Activated CD4-positive, alpha-beta T cell treated with anti-CD3 and anti-CD28 coated beads for 36 hours (primary cell): ENCODE measurements at places on chromosomes 1 and 21.
A peak's percentile ranks its signal among the peaks of the same experiment; 100 is the strongest.

GRCh38 chr1:64535938-64536835, 66.3 kb downstream of the CACHD1 start:
- DNase-seq: no peak

DNA sequence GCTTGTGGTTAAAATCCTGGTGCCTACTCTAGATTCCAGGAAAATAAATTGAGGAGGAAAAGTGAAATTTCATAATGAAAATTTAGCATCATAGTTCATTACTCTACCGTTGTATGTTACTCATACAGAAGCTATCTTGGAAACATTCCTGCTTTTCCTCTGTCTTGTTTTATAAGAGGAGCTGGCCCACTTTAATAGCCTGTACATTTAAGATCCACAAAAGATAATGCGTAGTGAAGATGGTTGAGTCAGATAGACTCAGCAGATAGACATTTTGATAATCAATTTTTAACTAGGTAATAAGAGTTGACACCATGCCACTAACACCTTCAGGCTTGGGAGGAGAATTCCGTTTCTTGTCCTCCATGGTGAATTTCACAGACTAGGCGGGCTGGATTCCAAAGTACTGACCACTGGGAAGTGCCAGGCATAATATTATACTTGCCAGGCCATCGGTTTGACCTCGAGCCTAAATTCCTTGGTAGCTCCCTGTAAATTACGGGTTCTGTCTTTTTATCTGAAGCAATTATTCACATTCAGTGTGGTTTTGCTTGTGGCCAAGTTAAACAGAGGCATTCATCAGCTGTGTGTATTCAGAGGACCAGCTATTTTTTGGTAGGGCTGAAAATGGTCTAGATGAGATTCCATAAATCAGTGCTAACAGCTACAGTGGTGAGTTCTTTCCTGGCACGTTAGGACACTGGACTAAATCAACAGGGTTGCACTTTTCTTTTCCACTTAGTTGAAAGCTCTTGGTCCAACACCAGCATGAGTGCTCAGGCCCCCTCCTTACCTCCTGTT, 111.9 kb upstream of the KAZN start:
- DNase-seq: no peak

DNA sequence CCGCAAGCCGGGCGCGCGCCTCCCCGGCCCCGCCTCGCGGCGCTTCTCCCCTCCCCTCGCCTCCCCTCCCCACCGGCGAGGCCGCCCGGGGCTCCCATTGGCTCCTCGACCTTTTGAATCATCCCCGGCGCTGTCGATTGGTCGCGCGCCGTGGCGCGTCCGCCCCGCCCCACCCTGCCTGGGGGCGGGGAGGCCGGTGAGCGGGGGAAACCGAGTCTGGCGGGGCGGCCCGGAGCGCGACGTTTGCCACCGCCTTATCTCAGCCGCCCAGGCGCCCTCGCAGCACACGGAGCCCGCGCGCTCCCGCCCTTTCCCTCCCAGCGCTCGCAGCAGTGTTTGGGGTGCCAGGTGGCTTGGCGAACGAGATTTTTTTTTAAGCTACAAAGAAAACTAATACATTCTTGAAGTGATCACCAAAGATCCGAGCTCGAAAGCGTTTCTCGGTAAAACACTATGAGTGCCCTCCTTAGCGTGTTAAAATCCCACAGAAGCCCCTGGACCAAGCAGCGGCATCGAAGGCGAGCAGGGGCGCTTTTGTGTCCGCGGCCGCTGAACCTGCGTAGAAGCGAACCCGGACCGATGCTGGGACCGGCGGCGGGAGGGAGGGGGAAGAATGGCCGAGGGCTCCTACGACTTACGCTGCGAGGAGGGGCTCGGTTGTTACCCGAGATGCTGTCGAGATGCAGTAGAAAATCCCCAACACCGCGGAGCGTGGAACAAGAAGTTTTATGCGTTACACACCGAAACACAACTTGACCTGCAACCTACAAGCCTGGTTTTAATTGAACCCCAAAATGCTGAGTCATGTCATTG, 436 bp upstream of the LBR start:
- peak; percentile 95 for DNase-seq

DNA sequence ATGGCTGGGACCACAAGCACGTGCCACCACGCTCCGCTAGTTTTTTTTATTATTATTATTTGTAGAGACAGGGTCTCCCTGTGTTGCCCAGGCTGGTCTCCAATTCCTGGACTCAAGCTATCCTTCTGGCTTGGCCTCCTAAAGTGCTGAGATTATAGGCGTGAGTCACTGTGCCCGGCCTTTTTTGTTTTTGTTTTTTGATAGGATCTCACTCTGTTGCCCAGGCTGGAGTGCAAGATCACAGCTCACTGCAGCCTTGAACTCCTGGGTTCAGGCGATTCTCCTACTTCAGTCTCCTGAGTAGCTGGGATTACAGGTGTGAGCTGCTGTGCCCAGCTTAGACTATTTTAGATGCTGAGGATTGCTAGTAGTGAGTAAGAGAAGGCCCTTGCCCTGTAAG, 11.8 kb upstream of the RNF11 start:
- no peak for DNase-seq

DNA sequence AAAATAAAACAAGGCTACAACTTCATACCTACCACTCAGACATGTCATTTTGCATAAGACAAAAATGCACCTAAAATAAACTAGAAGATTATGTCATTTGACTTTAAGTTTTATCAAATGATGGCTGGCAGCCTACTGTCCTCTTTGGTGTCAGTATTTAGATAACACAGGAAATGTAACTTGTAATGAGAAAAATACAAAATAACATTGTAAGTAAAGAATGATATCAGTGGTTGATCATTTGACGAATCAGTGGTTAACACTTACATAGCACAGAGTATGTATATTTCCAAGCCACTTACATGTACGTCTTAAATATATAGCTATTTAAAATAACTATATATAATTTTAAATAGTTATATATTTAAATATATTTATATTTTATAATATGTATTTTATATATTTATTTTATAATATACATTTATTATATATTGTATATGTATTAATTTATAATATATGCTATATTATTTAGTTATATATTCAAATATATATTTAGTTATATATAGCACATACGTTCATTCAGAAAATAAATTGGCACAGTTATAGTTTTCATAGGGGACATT, 44.1 kb downstream of the ZNF678 start:
- DNase-seq: no peak

DNA sequence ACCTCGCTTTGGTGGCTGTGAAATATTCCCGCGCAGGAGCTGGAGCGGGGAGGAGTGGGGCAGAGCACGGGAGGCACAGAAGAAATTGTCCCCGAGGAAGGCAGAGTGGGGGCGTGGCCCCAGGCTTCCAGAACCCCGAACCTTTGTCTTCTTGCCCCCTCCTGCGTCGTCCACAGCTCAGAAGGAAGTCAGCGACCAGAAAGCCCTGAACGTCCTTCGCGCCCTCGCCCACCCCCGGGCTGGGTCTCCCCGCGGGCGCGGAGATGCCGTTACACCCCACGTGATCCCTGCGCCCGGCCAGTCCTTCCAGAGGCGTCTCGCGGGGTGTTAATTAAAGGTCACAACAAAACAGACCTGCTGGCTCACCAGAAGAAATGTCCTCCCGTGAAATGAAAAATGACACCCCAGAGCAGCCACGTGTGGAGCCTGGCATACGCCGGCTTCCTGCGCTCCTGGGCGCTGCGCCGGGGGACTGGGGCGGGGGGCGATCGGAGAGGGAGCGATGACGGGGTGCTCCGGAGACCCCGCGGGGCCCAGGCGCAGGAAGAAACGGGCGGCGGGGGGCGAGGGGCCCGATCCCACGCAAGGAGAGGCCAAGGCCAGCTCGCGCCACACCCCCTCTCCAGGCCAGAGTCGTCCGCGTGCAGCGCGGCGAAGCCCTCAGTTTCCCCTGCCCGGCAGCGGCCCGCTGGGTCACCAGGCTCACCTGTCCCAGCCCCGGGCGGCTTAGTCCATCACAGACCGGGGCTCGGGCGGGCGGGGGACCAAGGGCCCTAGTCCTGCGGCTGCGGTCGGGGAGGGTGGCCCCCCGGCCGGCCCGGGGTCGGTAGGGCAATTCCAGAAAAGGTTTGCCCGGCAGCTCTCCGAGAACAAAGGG, 995 bp upstream of the KIF26B start:
- DNase-seq: peak; percentile 25

- DNase-seq: no peak
These were observed 4.9 kb upstream of the AKR1A1 start for GRCh38 chr1:45545553-45546310.

DNA sequence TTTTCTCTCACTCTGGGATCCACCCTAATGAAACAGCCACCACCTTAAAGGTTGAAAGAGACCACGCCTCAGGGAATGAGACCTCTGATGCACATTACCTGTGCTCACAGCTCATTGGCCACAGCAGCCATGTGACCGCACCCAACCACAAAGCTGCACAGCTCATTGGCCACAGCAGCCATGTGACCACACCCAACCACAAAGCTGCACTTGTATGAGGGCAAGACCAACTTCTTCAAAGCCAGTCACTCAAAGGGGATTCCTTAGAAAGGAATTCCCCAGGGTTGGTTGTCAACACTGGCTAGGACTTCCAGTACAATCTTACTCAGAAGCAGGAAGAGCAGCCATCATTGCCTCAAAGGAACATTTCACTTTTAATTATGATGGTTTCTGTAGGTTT, 43.6 kb upstream of the PDE9A start:
- DNase-seq: peak; percentile 80

DNA sequence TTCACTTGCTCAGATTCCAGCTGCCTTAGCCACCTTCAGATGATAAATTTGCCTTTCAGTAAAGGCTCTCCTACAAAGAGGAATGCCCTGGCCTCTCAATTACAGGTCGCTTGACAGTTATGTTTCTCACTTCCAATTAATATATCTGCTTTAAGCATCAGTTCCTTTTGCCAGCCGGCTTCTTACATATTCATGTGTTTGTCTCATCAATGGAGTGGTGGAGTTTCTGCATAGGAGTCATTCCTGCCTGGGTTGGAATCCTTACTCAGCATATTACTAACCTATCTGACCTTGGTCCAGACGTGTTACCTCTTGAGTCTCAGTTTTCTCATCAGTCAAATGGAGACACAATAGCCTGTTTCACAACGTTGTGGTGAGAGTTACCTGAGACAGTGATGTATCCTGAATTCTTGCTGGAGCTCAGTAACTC, 9.4 kb upstream of the SESN2 start:
- DNase-seq: no peak

DNA sequence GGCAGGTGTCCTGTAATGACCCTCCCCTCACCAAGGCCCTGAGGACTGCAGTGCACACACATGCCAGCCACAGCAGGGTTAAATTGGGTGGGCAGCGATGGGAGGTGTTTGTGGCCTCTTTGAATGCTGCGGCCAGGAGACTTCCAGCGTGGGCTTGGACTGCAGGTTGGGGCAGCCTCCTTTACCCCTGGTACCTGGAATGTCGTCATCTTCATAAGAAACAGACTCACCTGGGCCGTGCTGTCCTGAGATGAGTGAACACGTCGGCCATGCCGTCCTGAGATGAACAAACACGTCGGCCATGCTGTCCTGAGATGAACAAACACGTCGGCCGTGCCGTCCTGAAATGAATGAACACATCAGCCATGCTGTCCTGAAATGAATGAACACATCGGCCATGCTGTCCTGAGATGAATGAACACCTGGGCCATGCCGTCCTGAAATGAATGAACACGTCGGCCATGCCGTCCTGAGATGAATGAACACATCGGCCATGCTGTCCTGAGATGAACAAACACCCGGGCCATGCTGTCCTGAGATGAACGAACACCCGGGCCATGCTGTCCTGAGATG, 50.1 kb upstream of the COL6A1 start:
- peak; percentile 59 for DNase-seq

DNA sequence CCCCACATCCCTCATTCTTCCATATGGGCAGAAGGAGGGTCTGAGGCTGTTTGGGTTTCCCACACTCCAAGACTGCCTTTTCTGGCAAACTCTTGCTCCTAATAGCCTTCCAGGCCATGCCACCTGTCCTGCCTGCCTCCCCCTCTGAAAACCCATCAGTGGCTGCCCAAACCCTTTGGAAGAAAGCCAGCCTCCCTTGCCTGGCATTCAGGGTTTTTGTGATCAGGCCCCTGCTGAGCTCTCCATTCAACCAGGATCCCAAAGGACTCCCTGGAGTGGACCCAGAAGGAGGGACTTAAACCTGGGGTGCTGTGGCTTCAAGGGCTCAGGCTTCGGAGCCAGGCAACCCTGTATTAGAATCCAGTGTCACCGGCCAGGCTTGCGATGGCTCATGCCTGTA, 4.2 kb upstream of the GUCA2A start:
- no peak for DNase-seq

DNA sequence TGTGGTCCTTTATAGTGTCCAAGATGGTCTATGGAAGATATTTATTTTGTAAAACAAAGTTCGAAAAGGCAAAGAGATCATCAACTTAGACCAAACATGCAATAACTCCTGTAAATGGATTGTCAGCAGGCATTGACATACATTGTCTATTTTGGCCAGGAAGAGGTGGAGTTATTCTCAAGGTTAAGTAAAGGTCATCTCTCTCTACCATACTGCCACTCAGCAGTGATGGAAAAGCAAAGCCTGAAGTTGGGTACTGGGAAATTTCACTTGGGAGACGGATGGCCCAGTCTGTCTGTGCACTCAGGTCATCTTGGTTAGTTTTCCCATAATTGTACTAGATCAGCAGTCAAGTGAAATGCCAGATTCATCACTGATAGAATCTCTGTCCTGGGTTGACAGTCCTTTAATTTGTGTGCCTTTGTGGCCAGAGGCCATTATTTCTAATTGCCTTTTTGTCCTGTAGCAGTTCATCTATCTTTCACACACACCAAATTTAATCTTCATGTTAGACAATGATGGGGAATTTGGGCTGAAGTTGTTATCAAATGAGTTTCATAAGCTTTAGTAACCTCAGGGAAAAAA, 17.5 kb downstream of the PIGP start:
- no peak for DNase-seq

DNA sequence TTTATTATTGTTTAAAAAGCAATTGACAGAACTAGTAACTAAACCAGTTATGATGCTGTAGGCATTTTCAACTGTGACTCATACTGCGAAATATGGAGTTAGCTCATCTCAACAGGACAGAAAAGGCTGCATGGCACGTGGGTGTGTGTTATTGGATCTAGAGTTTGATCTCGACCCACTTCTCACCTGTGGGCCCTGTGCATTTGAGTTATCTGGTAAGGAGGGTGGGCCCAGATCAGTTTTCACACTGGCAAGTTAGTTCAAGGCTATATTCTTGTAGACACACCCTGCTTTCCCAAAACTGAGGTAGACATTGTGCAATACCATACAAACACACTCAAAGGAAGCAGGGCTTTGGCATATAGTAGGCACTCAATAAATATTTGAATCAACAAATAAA, 71.3 kb upstream of the PRDX6 start:
- peak; percentile 41 for DNase-seq

GRCh38 chr1:104593413-104594187, 843.9 kb downstream of the AMY1C start:
- no peak for DNase-seq

GRCh38 chr1:205633421-205633976, 1.7 kb upstream of the ELK4 start:
- DNase-seq: no peak

DNA sequence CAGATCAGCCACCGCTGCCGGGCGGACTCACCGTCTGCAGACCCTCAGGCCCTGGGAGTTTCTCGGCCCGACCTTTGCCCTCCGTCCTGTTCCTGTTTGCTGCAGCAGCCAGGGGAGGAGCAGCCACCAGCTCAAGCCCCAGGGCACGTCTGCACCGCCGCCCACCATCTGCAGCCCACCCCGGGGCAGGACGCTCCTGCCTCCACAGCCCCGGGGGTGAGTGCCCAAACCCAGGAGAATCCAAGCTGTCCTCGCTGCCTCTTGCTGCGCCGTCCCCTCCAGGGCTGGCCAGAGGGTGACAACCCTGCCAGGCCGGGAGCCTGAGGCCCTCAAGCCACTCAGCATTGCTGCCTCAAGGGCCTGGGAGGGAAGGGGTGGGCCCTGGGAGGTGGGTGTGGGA, 1.2 kb upstream of the SLC25A34 start:
- DNase-seq: no peak
